Glutamatergic neuron (in vitro differentiated cells): ENCODE measurements at places on chromosomes 2 and 18. TPM values are rescaled to one million over a fixed set of nuclear protein-coding genes. Genes with fewer than 3 reads are reported as not detected.

The CNDP1 gene
- total RNA-seq: 0.27 TPM

The MYO1B gene
- 129 TPM for total RNA-seq

The ABCG8 gene
- not detected for total RNA-seq

The LDAH gene
- total RNA-seq: 33.7 TPM

The CDCA7 gene
- total RNA-seq: 3.2 TPM

The APCDD1 gene
- total RNA-seq: 171 TPM

The MBOAT2 gene
- total RNA-seq: 72.5 TPM

DNA sequence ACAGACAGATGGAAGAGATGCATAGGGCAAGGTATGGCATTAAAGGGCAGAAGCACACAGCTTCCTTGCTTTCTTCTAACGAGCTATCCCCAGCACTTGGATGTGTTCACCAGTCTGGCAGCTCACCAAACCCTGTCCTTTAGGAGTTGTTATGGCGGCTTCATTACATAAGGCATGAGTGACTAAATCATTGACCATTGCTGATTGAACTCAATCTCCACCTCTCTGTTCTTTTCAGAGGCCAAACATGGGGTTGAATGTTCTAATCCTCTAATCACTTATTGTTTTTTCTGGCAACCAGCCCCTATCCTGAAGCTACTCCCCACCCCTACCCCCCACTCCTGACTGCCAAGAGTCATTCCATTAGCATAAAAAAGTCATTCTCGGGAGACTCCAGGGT lies 301.8 kb downstream of the XIRP2 start:
- H3K36me3 ChIP-seq: no peaks in the 10 kb centered on the region
- no peaks in the 10 kb centered on the region for H3K27me3 ChIP-seq
- no peaks in the 10 kb centered on the region for H3K4me1 ChIP-seq
- H3K4me3 ChIP-seq: no peak overlapping the region
- H3K27ac ChIP-seq: no peak overlapping the region

DNA sequence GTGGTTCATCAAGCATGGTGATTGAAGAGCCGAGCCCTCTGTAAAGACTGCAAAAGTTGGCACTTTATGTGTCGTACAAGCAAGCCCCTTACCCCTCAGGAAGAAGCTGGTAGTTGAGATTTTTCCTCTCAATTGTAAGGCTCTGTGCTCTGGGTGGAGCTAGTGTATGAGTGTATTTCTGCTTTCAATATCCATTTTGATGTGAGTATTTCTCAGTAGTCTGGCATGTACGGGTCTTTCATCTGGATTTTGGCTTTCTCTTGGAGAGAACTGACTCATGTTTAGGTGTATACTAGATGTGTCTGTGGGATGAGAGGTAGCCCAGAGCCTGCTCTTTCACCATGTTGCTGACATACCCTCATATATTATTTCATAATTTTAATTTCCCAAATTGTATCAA lies 406.6 kb upstream of the KCNJ3 start:
- H3K36me3 ChIP-seq: peaks cover 16% of the 10 kb centered on the region
- no peaks in the 10 kb centered on the region for H3K4me1 ChIP-seq
- no peak overlapping the region for H3K27ac ChIP-seq
- DNase-seq: no peak
- no peak overlapping the region for H3K4me3 ChIP-seq
- peaks cover 5% of the 10 kb centered on the region for H3K27me3 ChIP-seq

GRCh38 chr18:12086249-12086648 lies 7.4 kb upstream of the ANKRD62 start:
- H3K36me3 ChIP-seq: no peaks in the 10 kb centered on the region
- no peaks in the 10 kb centered on the region for H3K4me1 ChIP-seq
- peaks cover 4% of the 10 kb centered on the region for H3K27me3 ChIP-seq
- no peak overlapping the region for H3K27ac ChIP-seq
- H3K4me3 ChIP-seq: no peak overlapping the region

GRCh38 chr2:96156011-96156820 lies 11.0 kb upstream of the DUSP2 start:
- H3K27ac ChIP-seq: no peak overlapping the region
- peaks cover 16% of the 10 kb centered on the region for H3K4me1 ChIP-seq
- no peak for DNase-seq
- H3K27me3 ChIP-seq: peaks cover 11% of the 10 kb centered on the region

DNA sequence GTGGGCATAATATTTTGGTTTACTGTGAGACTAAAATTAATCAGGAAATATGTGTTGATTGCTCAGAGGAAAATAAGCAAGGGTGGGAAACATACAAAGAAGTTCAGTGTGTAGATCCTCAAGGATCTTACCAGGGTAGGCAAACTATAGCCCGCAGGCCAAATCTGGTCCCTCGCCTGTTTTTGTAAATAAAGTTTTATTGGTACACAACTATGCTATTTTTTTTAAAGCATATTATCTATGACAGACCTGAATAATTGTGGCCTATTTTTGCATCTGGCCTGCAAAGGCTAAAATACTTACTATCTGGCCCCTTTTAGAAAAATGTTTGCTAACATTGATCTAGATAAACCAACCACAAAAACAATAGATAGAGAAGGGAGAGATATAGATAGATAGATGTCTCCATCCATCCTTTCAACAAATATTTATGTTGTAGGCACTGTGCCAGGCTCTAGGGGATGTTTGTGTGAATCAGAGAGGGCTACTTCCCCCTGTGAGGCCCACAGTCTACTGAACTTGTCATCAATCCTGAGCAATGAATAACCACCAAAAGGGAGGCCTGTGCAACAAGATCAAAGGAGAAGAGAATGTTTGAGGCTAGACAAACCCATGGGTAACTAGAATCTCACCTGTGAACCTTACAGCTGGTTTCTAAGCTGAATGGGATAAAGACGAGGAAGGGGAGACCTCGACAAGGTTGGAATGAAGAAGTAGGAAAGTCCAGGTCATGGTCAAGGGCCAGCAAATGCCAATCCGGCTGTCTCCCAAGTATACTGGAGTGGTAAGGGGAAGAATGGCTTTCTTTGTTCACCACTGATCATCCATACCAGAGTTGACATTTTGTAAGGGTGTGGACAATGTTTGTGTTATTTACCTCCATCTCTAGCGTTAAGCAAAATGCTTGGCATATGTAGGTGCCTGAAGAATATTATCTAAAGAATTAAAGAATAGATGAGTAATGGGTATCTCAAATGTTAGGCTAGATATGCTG lies 23.6 kb downstream of the ALPK2 start:
- H3K27me3 ChIP-seq: no peaks in the 10 kb centered on the region
- no peak overlapping the region for H3K27ac ChIP-seq
- H3K36me3 ChIP-seq: no peaks in the 10 kb centered on the region
- peaks cover 26% of the 10 kb centered on the region for H3K4me1 ChIP-seq
- DNase-seq: no peak

- H3K4me3 ChIP-seq: no peak overlapping the region
- peaks cover 2% of the 10 kb centered on the region for H3K27me3 ChIP-seq
- DNase-seq: no peak
- no peak overlapping the region for H3K27ac ChIP-seq
These were observed 352.6 kb upstream of the CWC22 start for GRCh38 chr2:180359522-180360282.

DNA sequence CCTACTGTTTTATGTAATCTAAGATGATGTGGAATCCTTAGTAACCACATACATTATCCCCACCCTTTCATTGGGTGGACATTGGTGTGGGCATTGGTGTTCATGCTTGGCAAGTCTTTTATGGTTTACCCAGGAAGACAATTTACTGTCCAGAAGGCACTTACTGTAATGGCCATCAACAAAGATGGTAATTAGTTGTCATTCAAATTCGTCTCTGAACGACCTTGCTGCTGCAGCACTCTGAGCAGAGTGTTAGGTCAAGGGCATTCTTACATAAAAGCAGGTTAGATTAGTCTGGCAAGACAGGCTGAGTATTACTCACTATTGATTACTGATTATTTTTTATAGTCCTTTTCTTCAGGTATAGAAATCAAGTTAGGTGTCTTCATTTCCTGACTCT lies 447.9 kb downstream of the XIRP2 start:
- H3K36me3 ChIP-seq: no peaks in the 10 kb centered on the region
- DNase-seq: no peak
- no peaks in the 10 kb centered on the region for H3K4me1 ChIP-seq
- no peak overlapping the region for H3K27ac ChIP-seq
- no peaks in the 10 kb centered on the region for H3K27me3 ChIP-seq

- H3K27me3 ChIP-seq: peaks cover 4% of the 10 kb centered on the region
- no peaks in the 10 kb centered on the region for H3K4me1 ChIP-seq
- no peak overlapping the region for H3K27ac ChIP-seq
- no peaks in the 10 kb centered on the region for H3K36me3 ChIP-seq
These were observed 29.2 kb upstream of the PPP4R1 start for GRCh38 chr18:9643549-9643948.

DNA sequence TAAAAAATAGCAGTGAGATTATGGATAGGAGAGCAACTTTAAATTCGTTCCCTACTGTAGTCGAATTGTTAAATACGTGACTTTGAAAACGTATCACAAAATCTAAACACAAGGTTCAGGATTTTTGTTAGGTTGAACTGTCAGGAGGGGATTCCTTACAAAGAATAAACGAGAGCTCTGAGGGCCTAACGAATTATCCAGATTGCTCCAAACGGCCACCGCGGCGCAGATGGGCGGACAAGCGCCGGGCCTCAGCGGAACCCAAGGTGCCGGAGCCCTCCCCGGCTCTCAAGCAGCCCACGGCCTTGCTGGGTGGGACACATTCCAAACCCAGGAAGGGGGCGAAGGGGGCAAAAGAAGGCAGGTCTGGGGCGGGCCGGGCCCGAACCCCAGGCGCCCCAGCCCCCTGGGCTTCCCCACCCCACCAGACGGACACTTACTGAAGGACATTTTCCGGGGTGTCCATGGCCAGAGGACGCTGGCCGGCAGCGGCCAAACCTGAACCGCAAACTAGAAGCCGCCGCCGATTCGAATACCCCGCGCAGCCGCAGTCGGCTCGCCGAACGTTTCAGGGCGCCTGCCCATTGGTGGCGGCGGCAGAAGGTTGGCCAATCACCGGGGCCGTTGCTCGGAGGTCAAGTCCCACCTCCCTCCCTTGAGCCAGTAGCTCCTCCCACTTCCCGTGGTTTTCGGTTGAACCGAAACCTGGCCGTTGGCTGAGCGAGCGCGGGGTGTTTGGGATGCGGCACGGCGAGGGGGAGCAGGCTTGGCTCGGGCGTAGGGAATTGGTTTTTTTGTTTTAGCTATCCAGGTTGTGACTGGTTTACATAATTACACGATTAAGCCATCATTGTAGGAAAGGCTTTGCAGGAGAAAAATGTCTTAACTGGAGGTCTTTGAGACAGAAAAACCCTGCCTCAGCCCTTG lies at the start of gene BUB1:
Gene BUB1 (minus strand): TSS at position 534 of the 927 bp plus-strand sequence. CDS start 68 bp downstream, at position 466.
- H3K36me3 ChIP-seq: no peaks in the 10 kb centered on the region
- H3K27me3 ChIP-seq: peaks cover 3% of the 10 kb centered on the region
- H3K4me3 ChIP-seq: peak within 1 kb of the TSS; percentile 96
- DNase-seq: peak; percentile 99
- H3K27ac ChIP-seq: peak within 1 kb of the TSS; percentile 88

- peak overlapping the region; percentile 86 for H3K27ac ChIP-seq
- H3K27me3 ChIP-seq: peaks cover 15% of the 10 kb centered on the region
- H3K4me3 ChIP-seq: peak overlapping the region; percentile 88
- DNase-seq: peak; percentile 56
These were observed 22.3 kb downstream of the KLF7 start for GRCh38 chr2:207143215-207144172.

DNA sequence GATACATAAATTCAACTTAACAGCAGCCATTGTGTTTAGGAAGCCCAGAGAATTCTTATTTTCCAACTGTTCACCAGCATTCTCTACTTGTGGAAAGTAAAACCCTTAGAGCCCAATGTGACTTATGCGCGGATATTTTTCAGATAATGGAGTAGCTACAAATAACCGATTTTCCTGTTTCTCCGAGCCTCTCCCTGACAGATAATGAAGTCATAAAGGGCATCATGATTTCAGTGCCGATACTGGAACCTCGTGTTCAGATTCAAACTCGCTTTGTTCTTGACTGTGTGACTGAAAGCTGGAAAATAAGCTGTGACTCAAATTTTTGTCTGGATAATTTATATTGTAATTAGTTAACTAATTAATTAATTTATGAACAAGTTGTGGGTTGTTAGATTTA lies 228.2 kb downstream of the VAPA start:
- H3K4me1 ChIP-seq: peaks cover 18% of the 10 kb centered on the region
- no peaks in the 10 kb centered on the region for H3K36me3 ChIP-seq
- DNase-seq: no peak

- H3K4me3 ChIP-seq: no peak overlapping the region
- no peaks in the 10 kb centered on the region for H3K36me3 ChIP-seq
- no peak for DNase-seq
- no peaks in the 10 kb centered on the region for H3K27me3 ChIP-seq
- no peak overlapping the region for H3K27ac ChIP-seq
- H3K4me1 ChIP-seq: no peaks in the 10 kb centered on the region
These were observed 518.0 kb downstream of the ZNF516 start for GRCh38 chr18:75977081-75977480.

DNA sequence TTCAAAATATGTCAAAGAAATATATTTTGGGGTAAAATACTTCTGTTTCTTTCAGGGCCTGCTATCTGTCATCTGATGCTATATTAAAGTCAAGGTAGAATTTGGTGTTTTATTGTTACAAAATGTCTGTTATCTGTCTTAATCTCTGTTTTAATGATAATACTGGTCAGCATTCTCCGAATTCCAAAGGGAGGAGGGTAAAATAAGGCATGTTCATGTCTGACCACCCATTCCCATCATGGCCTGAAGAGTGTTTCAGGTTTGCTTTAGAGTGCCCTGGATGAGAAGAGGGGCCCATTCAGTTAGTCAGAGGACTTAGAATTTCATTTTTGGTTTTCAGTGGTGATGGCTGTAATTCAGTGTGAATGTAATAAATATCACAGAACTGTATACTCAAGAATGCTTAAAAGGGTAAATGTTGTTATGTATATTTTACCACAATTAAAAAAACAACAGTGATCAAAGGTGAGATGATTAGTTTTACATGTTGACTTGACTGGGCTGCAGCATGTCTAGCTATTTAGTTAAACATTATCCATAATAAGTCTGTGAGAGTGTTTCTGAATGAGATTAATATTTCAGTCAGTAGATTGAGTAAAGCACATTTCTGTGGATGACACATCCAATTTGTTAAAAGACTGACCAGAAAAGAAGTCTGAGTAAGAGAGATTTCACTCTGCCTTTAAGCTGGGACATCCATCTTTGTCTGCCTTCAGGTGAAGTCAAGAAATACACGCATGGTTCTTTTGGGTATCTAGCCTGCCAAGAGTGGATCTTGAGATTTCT lies 467.9 kb upstream of the SYT4 start:
- no peak overlapping the region for H3K27ac ChIP-seq
- H3K4me1 ChIP-seq: no peaks in the 10 kb centered on the region
- DNase-seq: no peak
- H3K4me3 ChIP-seq: no peak overlapping the region
- H3K36me3 ChIP-seq: peaks cover 9% of the 10 kb centered on the region

GRCh38 chr18:22765896-22766295 lies 167.2 kb upstream of the RBBP8 start:
- H3K4me3 ChIP-seq: no peak overlapping the region
- no peaks in the 10 kb centered on the region for H3K27me3 ChIP-seq
- H3K4me1 ChIP-seq: no peaks in the 10 kb centered on the region

DNA sequence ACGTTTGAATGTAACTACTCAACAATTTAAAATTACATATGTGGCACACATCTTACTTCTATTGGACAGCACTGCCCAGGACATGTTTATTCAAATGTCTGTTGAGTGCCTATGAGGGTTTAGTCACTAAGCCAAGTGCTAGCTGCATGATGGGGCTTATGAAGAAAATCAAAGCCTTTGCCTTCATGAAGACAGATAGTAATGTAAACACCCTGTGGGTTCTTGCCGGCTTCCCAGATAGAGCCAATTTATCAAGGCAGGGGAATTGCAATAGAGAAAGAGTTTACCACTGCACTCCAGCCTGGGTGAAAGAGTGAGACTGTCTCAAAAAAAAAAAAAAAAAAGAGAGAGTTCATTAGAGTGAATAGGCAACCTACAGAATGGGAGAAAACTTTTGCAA lies 43.7 kb upstream of the NEB start:
- peaks cover 2% of the 10 kb centered on the region for H3K27me3 ChIP-seq
- peaks cover 15% of the 10 kb centered on the region for H3K36me3 ChIP-seq
- no peak overlapping the region for H3K27ac ChIP-seq
- DNase-seq: no peak
- no peaks in the 10 kb centered on the region for H3K4me1 ChIP-seq
